ENCODE measurements at places on chromosomes 5 and 9.

DNA sequence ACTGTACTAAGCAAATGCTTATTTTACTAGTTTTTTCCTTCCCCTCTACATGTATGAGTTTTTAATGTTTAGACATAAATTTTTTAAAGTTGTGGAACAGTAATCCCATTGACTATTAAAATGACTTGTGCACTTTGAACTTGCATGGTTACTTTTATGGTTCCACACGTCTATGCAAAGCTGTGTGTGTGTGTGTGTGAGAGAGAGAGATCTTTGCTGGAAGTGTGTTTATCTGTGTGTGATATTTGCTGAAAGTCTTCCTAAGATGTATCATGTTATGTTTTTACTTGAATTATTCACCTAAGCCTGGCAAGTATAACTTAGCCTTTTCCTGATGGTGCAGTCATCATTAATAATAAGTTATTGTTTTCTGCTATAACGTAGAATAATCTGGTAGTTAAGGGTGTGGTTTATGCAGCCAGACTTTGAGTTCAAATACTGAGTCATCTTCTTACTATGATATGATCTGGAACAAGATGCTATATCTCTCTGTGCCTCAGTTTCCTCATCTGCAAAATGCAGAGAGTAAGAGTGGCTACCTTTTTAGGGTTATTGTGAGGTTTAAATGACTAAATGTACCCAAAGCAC is 138.6 kb downstream of the SMARCA2 start:
- no peak for DNase-seq

DNA sequence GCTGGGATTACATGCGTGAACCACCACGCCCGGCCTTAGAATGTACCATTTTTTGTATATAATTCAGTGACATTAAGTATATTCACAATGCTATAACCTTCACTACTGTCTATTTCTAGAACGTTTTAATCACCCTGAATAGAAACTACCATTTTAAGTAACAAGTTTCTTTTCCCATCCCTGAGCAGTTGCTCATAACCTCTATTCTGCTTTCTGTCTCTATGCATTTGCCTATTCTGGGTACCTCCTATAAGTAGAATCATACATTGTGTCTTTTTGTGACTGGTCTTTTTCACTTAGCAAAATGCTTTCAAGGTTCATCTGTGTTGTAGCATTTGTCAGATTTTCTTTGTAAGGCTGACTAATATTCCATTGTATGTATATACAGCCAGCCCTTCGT is 39.9 kb downstream of the DDX46 start:
- no peak for DNase-seq

DNA sequence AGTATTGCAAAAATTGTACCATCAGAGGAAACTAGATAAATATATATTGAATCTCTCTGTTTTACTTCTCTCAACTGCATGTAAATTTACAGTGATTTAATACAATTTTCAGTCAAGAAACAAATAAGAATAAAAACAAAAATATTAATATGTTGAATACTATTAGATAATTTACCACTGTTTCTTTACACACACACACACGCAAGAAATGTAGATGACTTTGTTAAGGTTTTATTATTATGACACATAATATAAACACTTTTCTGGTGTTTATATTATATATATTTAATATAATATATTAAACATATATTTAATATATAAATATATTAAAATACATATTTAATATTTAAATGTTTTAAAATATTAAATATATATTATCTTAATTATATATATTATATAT is 814.3 kb upstream of the CDH10 start:
- no peak for DNase-seq

DNA sequence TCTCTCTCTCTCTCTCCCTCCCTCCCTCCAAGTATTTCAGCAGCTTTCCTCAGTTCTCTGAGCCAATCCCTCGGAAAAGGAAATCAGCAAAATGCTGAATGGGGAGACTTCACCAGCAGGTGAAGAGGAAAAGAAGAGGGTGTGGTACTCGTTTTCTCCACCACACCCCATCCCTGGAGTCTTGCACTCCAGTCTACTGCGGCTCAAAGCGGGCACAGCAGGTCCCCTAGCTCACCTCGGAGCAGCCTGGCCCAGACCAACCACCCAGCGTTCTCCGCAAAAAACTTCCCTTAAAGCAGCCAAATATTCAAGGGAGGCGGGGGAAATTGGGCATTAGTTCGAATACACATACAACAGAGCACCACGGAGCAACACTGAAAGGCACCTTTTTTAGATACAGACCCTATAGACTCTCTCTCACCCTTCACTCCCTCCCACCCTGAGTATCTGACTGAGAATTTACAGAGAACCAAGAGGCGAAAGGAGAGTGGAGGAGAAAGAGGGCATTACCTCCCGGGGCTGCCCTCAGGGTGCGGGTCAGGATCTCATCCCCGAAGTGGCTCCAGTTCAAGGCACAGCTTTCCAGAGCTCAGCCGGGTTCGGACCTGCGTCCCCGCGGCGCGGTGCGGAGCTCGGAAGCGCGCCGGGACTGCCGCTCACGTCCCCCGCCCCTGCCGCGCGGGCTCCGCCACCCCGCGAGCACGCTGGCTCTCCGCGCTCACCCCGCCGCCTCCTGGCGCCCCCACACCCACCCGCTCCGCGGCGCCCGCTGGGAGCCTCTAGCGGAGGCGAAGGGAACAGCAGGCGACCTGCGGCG is 1638.5 kb upstream of the C9orf72 start:
- peak; percentile 5 for DNase-seq

- DNase-seq, result no peak
Observed at GRCh38 chr5:79834754-79835714, 145.4 kb downstream of the CMYA5 start.

GRCh38 chr5:9670371-9670770 is 40.2 kb upstream of the TAS2R1 start:
- DNase-seq, result no peak

Measured in hematopoietic multipotent progenitor cell treated with erythropoietin and hydrocortisone succinate and interleukin-3 and kit ligand, for 15 days (in vitro differentiated cells).